ENCODE measurements at places on chromosomes 4 and X. TPM values are rescaled to one million over a fixed set of nuclear protein-coding genes. Genes with fewer than 3 reads are reported as not detected.

GRCh38 chr4:27861802-27862201 is 1001.2 kb downstream of the STIM2 start:
- no peak overlapping the region for H3K4me3 ChIP-seq
- H3K27ac ChIP-seq: no peak overlapping the region
- H3K36me3 ChIP-seq: no peaks in the 10 kb centered on the region
- no peaks in the 10 kb centered on the region for H3K27me3 ChIP-seq
- no peaks in the 10 kb centered on the region for H3K4me1 ChIP-seq
- no peak for DNase-seq

- no peak overlapping the region for H3K4me3 ChIP-seq
- no peaks in the 10 kb centered on the region for H3K36me3 ChIP-seq
- H3K27ac ChIP-seq: no peak overlapping the region
- peaks cover 21% of the 10 kb centered on the region for H3K4me1 ChIP-seq
Measured at GRCh38 chr4:128775916-128776315, 33.6 kb upstream of the JADE1 start.

- no peak overlapping the region for H3K4me3 ChIP-seq
- peaks cover 13% of the 10 kb centered on the region for H3K4me1 ChIP-seq
- H3K27me3 ChIP-seq: no peaks in the 10 kb centered on the region
Measured at GRCh38 chr4:139465922-139466321, 12.0 kb downstream of the RAB33B start.

SMARCA1 gene
- 36.0 TPM for total RNA-seq

GRCh38 chr4:188228279-188228678 is 89.0 kb downstream of the TRIML1 start:
- no peak overlapping the region for H3K27ac ChIP-seq
- no peak for DNase-seq
- H3K4me3 ChIP-seq: no peak overlapping the region
- H3K4me1 ChIP-seq: no peaks in the 10 kb centered on the region

GRCh38 chr4:51842167-51842553 is 793 bp upstream of the DCUN1D4 start:
- peak overlapping the region; percentile 51 for H3K4me3 ChIP-seq
- H3K27ac ChIP-seq: peak overlapping the region; percentile 95
- no peaks in the 10 kb centered on the region for H3K27me3 ChIP-seq
- no peaks in the 10 kb centered on the region for H3K36me3 ChIP-seq
- peaks cover 3% of the 10 kb centered on the region for H3K4me1 ChIP-seq
- DNase-seq: no peak

- H3K27me3 ChIP-seq: no peaks in the 10 kb centered on the region
- H3K4me1 ChIP-seq: peaks cover 15% of the 10 kb centered on the region
- H3K36me3 ChIP-seq: no peaks in the 10 kb centered on the region
- no peak overlapping the region for H3K27ac ChIP-seq
- H3K4me3 ChIP-seq: no peak overlapping the region
Measured at GRCh38 chr4:174467107-174467506, 55.2 kb downstream of the HPGD start.

GRCh38 chr4:103934178-103934789 is 214.5 kb upstream of the TACR3 start:
- peak; percentile 34 for DNase-seq
- H3K36me3 ChIP-seq: no peaks in the 10 kb centered on the region
- H3K4me1 ChIP-seq: no peaks in the 10 kb centered on the region
- no peaks in the 10 kb centered on the region for H3K27me3 ChIP-seq

- H3K27ac ChIP-seq: peak overlapping the region; percentile 97
- no peaks in the 10 kb centered on the region for H3K36me3 ChIP-seq
- H3K4me3 ChIP-seq: peak overlapping the region; percentile 58
- peaks cover 9% of the 10 kb centered on the region for H3K4me1 ChIP-seq
- no peak for DNase-seq
Measured at GRCh38 chr4:6710282-6710681, 617 bp upstream of the MRFAP1L1 start.

DNA sequence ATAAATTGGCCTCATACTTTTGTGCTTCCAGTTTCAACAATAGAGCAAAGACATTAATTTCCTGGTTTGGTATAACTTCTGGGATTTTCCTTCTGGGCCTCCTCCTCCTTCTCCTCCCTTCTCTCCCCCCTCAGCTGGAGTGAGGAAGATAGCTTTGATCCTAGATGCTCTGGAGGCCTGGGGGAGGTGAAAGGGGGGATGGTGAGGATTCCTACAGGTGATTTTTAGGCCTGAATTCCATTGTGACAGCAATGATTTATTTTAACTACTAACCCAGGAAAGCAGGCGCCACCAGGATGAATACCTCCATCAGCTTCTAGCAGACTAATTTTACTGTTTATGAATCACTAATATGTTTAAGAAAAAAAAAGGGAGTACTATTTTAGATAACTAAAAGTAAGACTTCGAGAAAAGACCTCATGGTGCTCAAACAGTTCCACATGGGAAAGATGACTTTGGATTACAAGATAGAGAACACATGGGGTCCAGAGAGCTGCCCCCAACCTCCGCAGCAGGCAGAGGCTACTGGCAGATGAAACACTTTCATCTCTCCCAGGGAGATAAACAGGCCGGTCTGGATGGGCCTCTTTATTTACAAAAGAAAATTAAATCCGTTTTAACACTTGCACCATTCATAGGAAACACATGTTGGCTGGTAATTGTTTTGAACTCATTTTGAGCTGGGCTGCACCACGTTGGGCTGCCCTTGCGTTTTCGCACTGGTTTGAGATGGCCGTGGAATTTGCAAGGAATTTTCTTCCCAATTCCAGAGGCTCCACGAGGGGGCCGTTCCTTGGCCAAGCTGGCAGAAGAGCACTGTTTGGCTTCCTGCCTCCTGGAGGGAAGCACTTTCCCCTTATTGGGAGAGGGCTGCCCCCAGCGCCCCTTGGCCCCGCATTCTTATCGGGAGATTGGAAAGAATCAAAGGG is 125.1 kb upstream of the STX18 start:
- H3K4me1 ChIP-seq: peaks cover 75% of the 10 kb centered on the region
- peak; percentile 82 for DNase-seq
- H3K27ac ChIP-seq: peak overlapping the region; percentile 66
- no peaks in the 10 kb centered on the region for H3K36me3 ChIP-seq
- no peaks in the 10 kb centered on the region for H3K27me3 ChIP-seq
- H3K4me3 ChIP-seq: no peak overlapping the region

DNA sequence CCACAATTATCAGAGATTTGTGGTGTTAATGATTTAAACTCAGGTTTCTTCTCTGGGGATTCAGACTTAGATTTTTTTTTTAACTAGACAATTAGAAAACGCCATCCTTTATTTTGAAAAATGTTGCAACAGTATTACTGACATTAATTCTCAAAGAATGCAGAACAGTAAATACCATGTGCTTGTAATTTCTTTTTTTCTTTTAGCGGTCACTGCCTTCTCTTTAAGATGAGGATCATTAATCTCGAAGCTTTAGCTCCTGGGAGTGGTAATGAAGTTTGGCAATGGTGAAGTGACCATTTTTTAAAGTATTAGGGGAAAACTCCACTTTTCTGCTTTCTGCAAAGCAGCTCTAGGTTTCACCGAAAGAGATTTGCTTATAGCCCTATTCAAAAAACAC is 164.0 kb upstream of the MBNL3 start:
- no peak overlapping the region for H3K4me3 ChIP-seq
- no peak for DNase-seq
- H3K27me3 ChIP-seq: no peaks in the 10 kb centered on the region
- no peaks in the 10 kb centered on the region for H3K36me3 ChIP-seq
- H3K4me1 ChIP-seq: no peaks in the 10 kb centered on the region

USP17L12 gene
- not detected for total RNA-seq

GRCh38 chr4:110487873-110488272 is 11.9 kb downstream of the ENPEP start:
- peaks cover 9% of the 10 kb centered on the region for H3K4me1 ChIP-seq
- H3K27ac ChIP-seq: no peak overlapping the region
- no peaks in the 10 kb centered on the region for H3K36me3 ChIP-seq
- DNase-seq: no peak

DNA sequence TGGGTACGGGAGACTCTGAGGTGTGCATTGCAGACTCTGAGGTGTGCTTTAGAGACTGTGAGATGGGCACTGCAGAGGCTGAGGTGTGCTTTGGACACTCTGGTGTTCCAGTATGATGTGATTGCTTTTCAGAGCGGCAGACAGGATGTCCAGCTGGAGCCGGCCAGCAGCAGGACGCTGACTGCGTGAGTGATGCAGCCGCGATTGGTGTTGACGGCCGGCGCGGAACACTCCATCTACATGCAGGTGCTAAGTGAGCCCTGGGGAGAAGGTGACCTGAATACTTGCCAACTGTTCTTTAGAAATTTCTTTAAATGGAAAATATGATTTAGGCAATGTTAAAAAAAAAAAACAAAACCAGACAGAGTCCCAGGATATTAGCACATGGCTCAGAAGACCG is 103.1 kb upstream of the PPP2R3B start:
- no peak for DNase-seq
- H3K27ac ChIP-seq: no peak overlapping the region
- no peaks in the 10 kb centered on the region for H3K27me3 ChIP-seq
- H3K4me1 ChIP-seq: no peaks in the 10 kb centered on the region

DNA sequence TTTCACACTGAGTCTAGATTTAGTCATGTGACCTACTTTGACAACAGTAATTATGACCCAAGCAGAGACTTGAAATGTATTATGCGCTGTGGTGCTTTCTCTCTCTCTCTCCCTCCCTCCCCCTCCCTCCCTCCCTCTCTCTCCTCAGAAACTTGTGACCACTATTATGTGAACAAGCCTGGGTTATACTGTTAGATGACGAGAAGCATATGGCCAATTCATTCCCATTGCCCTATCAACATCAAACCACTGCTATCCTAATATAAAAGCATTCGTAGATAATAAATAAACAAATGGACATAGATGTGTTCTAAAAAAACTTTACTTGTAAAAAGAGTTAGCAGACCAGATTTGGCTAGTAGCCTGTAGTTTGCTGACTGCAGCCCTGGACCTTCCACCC is 18.2 kb downstream of the FTHL17 start:
- H3K27ac ChIP-seq: no peak overlapping the region
- DNase-seq: no peak
- no peaks in the 10 kb centered on the region for H3K4me1 ChIP-seq

DNA sequence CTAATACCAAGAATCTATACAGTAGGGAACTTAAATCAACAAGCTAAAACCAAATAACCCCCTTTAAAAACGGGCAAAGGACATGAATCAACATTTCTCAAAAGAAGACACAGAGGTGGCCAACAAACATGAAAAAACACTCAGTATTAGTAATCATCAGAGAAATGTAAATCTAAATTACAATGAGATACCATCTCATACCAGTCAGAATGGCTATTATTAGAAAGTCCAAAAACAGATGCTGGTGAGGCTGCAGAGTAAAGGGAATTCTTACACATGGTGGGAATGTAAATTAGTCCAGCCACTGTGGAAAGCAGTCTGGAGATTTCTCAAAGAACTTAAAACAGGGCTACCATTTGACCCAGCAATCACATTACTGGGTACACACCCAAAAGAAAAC is 167.8 kb downstream of the PACRGL start:
- H3K4me3 ChIP-seq: no peak overlapping the region
- no peak overlapping the region for H3K27ac ChIP-seq
- no peaks in the 10 kb centered on the region for H3K36me3 ChIP-seq
- DNase-seq: no peak
- no peaks in the 10 kb centered on the region for H3K27me3 ChIP-seq

- H3K36me3 ChIP-seq: no peaks in the 10 kb centered on the region
- H3K4me3 ChIP-seq: no peak overlapping the region
- peaks cover 10% of the 10 kb centered on the region for H3K4me1 ChIP-seq
- no peaks in the 10 kb centered on the region for H3K27me3 ChIP-seq
- no peak for DNase-seq
- H3K27ac ChIP-seq: no peak overlapping the region
Measured at GRCh38 chr4:76381986-76382385, 39.0 kb downstream of the CCDC158 start.

PAGE2B gene
- total RNA-seq: not detected

CRMP1 gene
- total RNA-seq: not detected

GRCh38 chr4:143308377-143308776 is 28.3 kb upstream of the GAB1 start:
- H3K27me3 ChIP-seq: no peaks in the 10 kb centered on the region
- no peak for DNase-seq
- H3K27ac ChIP-seq: no peak overlapping the region
- H3K4me3 ChIP-seq: no peak overlapping the region
- no peaks in the 10 kb centered on the region for H3K36me3 ChIP-seq

ZNF141 gene
- total RNA-seq: 28.4 TPM

DNA sequence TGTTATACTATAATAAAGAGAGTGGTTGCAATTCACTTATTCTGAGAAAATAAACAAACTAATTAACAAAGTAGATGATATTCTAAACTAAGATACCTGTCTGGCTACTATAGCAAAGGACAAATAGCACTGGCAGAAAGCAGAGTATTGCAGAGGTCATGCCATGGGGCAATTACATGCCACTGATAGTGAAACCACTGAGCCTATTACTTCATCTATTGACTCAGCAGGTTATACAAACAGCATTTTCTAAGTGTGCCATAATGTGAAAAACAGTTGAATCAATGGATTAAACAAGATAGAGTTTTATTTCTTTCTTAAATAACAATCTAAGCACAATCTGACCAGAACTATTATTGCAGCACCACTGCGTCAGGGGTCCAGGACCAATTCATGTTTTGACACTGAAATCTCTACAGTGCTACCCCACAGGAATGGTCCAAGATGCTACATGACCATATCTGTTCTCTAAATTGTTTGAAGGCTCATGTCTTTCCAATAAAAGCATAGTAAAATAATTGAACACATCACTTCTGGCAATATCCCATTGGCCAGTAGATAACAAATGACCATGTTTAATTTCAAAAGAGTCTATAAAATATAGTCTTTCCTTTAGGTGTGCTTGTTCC is 389.5 kb upstream of the GRID2 start:
- DNase-seq: no peak
- no peak overlapping the region for H3K27ac ChIP-seq
- no peaks in the 10 kb centered on the region for H3K36me3 ChIP-seq
- H3K27me3 ChIP-seq: no peaks in the 10 kb centered on the region
- H3K4me1 ChIP-seq: no peaks in the 10 kb centered on the region
- H3K4me3 ChIP-seq: no peak overlapping the region

- no peaks in the 10 kb centered on the region for H3K36me3 ChIP-seq
- no peaks in the 10 kb centered on the region for H3K4me1 ChIP-seq
- no peak overlapping the region for H3K27ac ChIP-seq
- no peak overlapping the region for H3K4me3 ChIP-seq
- DNase-seq: no peak
- H3K27me3 ChIP-seq: no peaks in the 10 kb centered on the region
Measured at GRCh38 chr4:124414276-124415040, 298.1 kb downstream of the ANKRD50 start.

- no peak for DNase-seq
- H3K4me1 ChIP-seq: no peaks in the 10 kb centered on the region
- no peak overlapping the region for H3K4me3 ChIP-seq
Measured at GRCh38 chr4:14152834-14153519, 525.5 kb upstream of the BOD1L1 start.
